T-helper 22 cell (primary cell): ENCODE measurements at places on chromosomes 7 and 10.

- DNase-seq, result peak; percentile 36
Measured at GRCh38 chr7:149496642-149497391, 792 bp downstream of the ZNF746 start.

GRCh38 chr10:49611166-49611815, 1.2 kb downstream of the SLC18A3 start:
- no peak for DNase-seq

DNA sequence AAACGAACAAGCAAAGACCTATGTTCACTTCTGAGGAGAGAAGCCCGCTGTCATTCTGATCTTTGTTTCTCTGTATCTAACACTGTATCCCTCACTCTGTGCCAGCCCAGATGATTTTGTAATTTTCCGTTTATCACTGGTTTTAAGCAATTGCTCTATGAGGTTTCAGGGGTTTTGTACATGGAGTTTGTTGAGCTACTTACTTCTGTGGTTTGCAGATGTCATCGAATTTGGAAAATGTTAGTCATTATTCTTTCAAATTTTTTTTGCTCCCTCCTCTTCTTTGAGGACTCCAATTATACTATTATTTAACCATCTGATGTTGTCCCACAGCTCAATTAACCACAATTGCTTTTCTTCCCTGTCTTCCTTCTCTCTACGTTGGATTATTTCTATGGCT, 650.9 kb upstream of the IGFBP3 start:
- no peak for DNase-seq

DNA sequence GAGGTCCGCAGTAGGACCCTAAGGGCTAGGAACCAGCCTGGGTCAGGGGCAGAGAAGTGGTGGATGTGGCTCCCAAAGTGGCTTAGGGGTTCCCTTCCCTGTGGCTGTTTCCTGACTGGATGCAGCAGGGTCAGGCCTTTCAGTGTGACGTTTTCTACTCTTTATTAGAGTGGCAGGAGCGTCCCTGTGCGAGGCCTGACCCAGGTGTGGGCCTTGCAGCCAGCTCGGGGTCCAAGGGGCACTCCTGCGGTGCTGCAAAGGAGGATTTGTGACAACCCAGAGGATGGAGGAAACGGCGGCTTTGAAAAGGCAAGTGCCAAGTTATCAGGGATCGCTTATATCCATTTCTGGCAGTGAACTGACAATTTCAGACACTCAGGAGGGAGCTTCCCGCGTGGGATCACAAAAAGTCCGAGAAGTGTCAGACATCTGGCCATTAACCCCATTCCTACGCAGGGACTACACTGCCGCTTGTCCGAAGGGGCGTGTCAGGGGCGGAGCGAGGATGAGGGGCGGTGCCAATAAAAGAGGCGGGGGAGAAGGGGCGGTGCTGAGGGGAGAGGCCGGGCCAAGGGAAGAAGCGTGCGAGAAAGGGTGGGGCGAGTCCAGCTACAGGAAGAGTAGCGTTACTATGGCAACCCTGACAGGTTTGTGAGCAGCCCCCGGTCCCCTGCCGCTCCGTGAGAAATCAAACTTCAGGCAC, 98.8 kb upstream of the ZNF722 start:
- DNase-seq, result peak; percentile 58

DNA sequence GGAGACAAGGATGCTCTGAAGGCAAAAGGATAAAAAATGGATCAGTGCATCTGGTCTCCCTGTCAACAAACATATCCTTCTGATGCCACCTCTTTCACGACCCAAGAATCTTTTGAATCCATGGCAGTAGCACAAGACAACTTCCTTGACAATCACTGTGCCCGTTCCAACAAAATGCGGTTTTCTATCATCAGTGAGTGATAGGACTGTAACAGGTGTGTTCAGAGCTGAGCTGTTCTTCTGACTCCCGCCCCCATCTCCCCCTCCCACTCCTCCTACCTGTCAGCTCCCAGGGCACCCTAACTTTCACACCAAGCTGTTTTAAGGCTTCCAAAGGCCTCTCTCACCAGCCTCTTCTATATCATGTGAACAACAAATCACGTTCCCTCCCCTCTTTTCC, 74.8 kb downstream of the PARD3 start:
- DNase-seq, result no peak

DNA sequence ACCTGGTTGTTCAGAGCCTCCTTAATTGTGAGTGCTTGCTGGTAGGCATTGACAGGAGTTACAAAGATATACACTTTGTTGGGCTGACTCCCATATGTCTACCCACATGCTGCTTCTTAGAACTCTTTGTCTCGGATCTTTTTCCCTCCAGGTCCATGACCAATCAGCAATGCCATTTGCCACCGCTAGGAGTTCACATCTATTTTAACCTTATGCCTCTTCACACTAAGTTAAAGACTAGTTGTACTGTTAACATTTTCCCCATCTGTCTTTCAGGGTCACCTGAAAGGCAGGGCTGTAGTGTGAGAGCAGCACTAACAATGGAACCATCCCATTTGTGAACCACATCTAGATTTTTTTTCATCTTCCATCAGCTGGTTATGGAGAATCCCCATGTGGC, 226.7 kb upstream of the NPY start:
- no peak for DNase-seq

- DNase-seq, result no peak
Measured at GRCh38 chr7:27834179-27834921, 94.4 kb downstream of the TAX1BP1 start.

GRCh38 chr7:136956232-136956631, 87.8 kb downstream of the CHRM2 start:
- DNase-seq, result no peak
